Kidney epithelial cell (primary cell): ENCODE measurements at places on chromosomes 6 and 20. TPM values are rescaled to one million over a fixed set of nuclear protein-coding genes. Genes with fewer than 3 reads are reported as not detected.

Gene MLN
- total RNA-seq = not detected in 2 replicates

Gene IRAK1BP1
- total RNA-seq = 2.6 and 4.5 TPM in 2 replicates

Gene SUMO4
- total RNA-seq = 0.96 TPM in 1 of 2 replicates, not detected in the other

GRCh38 chr6:44233567-44234100 lies 10.2 kb downstream of the SLC29A1 start:
- DNase-seq = no peak

GRCh38 chr6:170083236-170084051 lies 207.4 kb downstream of the DLL1 start:
- no peak for DNase-seq

DNA sequence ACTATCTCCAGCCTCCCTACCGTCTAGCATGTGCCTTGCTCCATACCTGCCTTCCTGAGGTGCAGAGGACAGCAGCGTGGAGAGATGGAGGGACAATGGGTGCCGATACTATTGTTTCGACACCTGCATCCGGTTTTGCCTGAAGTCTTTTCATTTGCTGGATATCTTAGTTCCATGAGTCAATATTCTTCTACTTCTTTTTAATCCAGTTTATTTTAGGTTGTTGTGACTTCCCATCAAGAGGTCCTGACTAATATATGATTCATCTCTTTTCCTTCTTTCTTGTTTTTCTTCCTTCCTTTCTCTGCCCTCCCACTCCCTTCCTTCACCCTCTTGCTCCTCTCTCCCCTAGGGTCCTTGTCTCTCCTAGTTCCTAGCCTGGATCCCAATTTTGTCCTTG lies 91.4 kb downstream of the CDH26 start:
- no peak for DNase-seq

DNA sequence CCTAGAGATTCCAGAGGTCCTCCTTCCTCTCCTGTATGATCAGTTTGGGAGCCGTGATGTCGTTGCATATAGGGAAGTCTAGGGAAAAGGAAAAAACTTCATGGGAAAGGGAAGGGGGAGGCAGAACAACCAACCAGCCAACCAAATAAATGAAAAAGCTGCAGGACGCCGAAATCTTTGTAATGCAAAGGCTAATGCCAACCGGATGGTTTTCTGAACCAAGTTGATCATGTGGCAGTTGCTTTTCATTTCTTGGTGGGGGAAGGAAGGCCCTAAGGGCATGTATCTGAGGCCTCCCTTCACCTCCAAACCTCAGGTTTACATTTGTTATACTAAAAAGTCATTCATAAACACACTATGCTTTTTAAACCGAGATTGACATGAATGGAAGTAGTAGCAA lies 167.2 kb downstream of the ARID1B start:
- no peak for DNase-seq

DNA sequence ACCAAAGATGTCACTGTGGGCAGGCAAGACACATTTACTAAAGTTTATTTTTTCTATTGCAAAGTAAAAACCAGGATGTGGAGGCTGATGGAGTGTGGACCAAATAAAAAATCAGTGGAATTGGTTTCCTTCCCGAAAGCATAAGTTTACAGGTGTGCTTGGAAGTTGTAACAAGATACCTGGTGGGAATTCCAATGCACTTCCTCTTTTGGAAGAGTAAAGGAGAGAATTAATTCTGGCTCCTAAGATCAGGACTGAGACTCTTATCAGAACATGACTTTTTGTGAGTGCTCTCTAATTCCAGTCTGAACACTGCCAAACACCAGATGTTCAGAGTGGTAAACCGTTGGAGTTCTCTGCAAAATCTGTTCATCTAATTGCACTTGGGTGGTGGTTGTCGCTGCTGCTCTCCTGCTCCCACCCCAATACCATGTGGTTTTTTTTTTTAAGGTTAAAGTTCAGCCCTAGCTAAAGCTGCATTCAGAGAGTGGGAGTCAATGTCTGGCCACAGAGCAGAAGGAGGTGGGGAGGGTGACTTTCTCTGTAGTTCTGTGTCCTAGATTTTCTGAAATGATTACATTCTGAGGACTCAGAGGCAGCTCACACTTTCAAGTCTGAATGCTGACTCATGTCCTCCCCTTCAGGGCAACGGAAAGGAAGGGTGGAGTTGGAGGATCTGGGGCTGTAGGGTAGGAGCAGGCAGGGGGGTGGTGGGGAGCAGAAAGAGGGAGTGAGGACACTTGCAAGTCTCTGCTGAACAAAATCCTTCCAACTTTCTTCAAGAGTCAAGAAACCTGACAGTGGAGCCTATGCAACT lies 275.8 kb upstream of the PRDM1 start:
- peak; percentile 65 for DNase-seq

DNA sequence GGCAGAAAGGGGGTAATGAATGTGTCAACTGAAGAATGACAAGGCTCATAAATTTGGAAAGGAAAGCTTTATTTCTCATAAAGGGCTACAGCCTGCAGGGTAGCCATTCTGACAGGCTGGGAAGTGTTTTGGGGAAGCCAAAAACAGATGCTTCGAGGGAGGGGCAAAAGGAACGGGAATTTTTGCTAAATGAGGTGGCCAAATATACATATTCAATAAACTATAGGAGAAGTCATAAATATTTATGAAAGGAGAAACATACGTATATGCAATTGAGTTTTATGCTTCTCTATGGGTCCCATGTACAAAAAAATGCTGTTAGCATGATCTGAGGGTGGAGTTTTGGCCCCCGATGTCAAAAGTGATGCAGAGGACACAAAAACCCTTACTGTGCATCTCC lies 180.7 kb downstream of the FNDC1 start:
- DNase-seq = no peak

- DNase-seq = no peak
Observed at GRCh38 chr6:136103763-136104311, 146.3 kb downstream of the MTFR2 start.
